ENCODE measurements at places on chromosomes 16 and 17.

DNA sequence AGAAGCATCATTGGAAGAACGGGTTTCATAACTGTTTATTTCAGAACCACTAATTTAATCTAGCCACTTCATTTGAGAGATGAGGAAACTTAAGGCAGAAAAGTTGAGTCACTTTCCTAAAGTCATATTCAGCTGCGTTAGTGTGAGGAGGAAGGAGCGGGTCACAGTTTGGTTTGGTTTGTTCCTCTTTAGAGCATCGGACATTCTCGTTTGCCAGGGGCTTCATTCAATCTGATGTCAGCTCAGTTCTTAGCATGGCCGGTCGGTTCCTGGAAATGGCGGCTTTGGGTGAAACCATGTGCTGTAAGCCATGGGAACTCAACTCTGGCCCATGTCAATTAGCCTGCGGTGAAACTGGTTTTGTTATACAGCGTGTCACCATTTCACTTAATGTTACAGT is 186.5 kb downstream of the LGALS9B start:
- no peak for DNase-seq

DNA sequence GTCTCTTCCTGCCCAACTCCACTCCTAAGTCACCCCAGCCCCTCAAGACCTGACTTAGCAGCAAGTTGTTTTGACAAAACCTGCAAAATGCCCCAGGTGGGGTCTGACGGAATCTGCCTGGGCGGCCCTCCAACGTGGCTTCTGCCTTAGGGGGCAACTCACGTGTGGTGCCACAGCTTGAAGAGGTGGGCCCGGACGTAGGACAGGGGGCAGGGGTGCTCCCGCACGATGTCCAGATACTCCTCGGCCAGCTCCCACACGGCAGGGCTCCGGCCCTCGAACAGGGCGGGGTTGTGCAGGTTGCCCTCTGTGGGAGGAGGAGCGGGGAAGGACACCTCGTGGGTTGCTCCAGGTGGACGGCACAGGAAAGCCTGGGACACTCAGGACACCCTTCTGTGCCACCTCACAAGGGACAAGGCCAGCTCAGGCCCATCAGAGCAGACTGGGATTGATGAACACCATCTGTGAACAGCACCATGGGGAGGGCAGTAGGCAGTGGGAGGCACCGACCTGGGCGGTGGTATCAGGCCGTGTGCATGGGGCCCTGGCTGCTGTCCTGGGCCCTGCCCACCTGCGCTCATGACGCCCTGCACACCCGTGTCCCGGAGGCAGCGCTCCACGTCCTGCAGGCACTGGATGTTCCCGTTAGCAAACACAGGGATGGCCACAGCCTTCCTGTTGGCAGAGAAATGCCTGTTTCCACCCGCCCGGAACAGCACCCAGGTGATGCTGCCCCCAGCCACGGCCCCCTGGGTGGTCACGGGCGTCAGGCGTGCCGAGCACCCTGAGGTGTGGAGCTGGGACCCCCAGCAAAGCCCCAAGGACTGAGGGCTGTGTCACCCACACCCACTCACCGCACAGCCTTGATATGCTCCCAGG is 4.3 kb downstream of the DUS1L start:
- DNase-seq: no peak

DNA sequence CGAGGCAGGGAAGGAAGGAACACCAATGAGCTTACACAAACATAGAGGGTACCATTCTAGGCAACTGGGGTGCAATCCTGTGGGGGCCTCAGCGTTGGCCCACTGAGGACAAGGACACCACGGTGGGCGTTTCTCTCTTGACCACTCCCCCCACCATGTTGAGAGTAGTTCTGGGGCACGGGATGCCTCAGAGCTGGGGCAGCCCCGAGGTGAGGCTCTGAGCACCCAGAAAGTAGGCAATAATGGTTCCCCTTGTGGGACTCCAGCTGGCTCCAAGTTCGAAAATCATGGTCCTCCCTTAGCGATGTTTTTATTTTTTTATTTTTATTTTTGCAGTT is 5.1 kb downstream of the PRSS21 start:
- no peak for DNase-seq

DNA sequence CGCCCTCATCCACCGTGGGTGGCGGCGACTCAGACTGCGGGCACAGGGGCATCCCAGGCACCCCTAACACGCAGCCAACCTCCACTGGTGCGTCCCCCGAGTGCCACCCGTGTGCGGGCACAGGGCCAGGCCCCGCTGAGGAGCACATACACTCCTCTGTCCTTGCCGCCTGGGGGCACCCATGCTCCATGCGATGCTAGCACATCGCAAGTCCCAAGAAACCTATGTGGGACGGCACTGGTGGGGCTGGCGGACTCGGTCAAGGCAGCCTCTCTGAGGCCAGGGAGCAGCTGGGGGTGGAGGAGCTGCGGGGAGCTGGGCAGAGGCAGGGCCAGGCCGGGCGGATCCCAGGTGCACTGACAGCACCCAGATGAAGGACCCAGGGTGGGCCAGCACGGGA is 4.0 kb downstream of the ZNF598 start:
- no peak for DNase-seq

GRCh38 chr17:79987935-79988184 is 47.8 kb downstream of the TBC1D16 start:
- DNase-seq: no peak

DNA sequence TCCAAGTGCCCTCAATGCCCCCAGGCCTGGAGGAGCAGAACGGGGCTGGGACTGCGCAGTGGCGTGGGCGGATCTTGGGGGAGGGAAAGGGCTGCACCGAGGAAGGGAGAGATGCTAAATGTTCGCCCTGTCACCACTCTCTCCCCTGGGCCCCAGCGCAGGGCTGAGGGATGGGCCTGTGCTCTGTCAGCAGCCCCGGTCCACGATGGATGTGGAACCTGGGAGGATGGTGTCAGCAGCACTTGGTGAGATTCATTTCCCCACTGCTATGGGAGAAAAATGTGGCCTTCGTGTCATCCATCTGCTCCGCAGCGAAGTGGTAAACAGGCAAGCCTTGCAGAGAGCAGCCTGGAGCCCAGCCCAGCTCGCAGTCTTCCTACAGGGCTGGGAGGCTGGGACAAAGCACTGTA is 72.0 kb downstream of the TMEM132E start:
- DNase-seq: no peak

- DNase-seq: no peak
Observed at GRCh38 chr16:84391151-84392030, 23.1 kb downstream of the ATP2C2 start.

GRCh38 chr17:31587462-31587861 is 196.0 kb downstream of the RAB11FIP4 start:
- no peak for DNase-seq

GRCh38 chr16:78246559-78246958 is 147.1 kb downstream of the WWOX start:
- no peak for DNase-seq

DNA sequence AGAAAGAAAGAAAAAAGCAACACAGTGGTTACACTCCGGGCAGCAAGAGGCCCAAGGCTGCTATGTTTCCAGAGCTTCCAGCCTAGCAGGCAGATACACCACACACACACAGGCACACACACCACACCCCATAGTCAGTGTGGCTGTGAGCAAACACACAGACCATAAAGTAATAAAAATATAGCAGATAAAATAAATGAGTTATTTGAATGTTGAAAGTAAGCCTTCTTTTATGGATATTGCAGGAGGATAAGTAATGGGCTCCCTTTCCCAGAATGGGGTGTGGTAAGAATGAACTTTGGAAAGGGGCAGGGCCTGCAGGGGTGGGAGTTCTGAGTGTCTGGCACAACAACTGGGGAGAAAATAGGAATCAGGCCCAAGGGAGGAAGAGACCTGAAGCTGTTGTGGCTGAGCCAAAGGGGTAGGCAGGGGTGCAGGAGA is 4.8 kb upstream of the CDK5RAP3 start:
- no peak for DNase-seq

- no peak for DNase-seq
Observed at GRCh38 chr17:45170931-45171337, 9.3 kb downstream of the HEXIM2 start.

DNA sequence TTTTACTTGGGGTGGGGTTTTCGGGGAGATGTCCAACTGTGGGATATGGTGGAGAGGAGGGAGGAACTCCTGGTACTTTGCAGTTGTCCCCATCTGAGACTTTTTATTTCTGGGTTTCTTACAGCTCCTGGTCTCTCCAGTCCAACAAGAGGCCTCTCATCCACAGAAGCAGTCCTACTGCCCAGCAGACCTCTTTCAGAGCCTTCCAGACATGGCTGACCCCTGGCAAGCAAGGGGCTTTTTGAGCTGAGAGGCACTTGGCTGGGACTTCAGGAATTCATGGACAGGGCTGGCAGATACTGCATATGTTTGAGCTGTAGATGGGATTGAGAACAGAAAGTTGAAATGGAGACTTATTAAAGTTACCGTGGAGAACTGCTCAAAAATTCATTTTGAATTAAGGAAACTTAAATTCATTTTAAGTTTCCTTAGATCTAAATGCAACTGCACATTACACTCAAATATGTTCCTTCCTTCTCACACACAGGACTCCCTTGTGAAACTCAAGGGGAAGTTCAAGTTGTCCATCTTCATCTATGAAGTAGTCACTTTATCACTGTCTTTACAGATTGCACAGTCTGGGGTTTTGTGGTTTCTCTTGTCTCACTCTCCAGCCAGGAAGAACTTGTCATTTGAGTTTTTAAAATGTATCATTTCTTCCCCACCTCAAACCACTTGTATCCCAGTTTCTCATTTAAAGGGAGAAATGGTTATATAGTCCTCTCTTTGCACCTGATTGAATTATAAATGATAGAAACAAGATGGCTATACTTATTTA is 1.1 kb downstream of the LASP1NB start:
- no peak for DNase-seq

- DNase-seq: peak; percentile 83
Observed at GRCh38 chr17:42720996-42721583, 23.8 kb downstream of the EZH1 start.

GRCh38 chr16:28846933-28847273 is 755 bp upstream of the TUFM start:
- no peak for DNase-seq

GRCh38 chr16:15811481-15812400 is 45.1 kb downstream of the MYH11 start:
- DNase-seq: no peak

- no peak for DNase-seq
Observed at GRCh38 chr17:59441464-59442096, 110.1 kb downstream of the YPEL2 start.

GRCh38 chr17:14737984-14738651 is 437.2 kb downstream of the HS3ST3B1 start:
- DNase-seq: peak; percentile 77

DNA sequence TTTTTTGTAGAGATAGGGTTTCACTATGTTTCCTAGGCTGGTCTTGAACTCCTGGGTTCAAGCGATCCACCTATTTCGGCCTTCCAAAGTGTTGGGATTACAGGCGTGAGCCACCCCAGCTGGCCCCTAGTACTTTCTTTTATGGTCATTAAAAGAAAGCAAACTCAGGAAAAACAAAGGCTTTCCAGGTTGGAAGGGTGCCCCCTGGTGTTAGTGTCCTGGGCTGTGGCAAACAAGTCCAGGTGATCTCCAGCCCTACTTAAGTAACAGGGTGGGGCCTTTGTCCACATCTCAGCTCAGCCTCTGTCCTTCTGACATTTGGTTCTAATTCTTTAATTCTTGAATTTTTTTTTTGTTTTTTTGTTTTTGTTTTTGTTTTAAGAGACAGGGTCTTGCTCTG is 6.9 kb downstream of the IGFBP4 start:
- DNase-seq: no peak

- DNase-seq: no peak
Observed at GRCh38 chr17:13647543-13648021, 45.9 kb upstream of the HS3ST3A1 start.

DNA sequence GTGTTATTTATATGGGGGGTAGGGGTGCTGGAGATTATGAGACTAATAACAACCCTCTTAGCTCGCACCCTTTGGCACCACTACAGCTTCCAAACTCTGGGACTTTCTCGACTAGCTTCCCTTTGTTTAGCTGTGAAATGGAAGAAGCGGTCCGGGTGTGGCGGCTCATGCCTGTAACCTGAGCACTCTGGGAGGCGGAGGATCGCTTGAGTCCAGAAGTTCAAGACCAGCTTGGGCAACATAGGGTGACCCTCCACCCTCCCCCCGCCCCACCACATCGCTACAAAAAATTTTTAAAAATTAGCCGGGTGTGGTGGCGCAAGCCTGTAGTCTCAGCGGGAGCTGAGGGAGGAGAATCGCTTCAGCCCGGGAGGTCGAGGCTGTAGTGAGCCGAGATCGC is 814 bp upstream of the CDH3 start:
- no peak for DNase-seq

Measured in amniotic stem cell (primary cell).